Fibroblast of skin of right quadriceps (primary cell): ENCODE measurements at places on chromosomes 2 and 18.

GRCh38 chr18:11271954-11272353, 122.6 kb upstream of the PIEZO2 start:
- DNase-seq, result no peak

- DNase-seq, result no peak
Observed at GRCh38 chr2:19460761-19461160, 102.3 kb upstream of the OSR1 start.

GRCh38 chr2:235283246-235283645, 210.6 kb upstream of the AGAP1 start:
- peak; percentile 35 for DNase-seq

DNA sequence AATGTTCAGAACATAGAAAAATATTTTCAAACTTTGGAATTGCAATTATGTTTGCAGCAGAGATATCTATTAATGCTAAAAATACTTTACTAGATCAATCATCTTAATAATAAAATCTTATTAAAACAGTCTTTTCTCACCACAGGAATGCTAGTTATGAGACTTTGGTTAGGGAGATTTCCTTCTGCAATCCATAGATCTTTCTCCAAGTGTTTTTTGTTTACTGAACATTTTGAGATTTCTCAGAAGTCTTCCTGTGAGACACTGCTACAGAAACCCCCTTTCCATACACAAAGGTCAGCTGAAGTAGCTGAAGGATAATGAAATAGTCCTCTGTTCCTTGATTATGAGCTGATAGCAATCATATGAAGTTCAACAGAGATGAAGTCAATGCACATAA, 59.4 kb upstream of the RAPH1 start:
- DNase-seq, result peak; percentile 70

DNA sequence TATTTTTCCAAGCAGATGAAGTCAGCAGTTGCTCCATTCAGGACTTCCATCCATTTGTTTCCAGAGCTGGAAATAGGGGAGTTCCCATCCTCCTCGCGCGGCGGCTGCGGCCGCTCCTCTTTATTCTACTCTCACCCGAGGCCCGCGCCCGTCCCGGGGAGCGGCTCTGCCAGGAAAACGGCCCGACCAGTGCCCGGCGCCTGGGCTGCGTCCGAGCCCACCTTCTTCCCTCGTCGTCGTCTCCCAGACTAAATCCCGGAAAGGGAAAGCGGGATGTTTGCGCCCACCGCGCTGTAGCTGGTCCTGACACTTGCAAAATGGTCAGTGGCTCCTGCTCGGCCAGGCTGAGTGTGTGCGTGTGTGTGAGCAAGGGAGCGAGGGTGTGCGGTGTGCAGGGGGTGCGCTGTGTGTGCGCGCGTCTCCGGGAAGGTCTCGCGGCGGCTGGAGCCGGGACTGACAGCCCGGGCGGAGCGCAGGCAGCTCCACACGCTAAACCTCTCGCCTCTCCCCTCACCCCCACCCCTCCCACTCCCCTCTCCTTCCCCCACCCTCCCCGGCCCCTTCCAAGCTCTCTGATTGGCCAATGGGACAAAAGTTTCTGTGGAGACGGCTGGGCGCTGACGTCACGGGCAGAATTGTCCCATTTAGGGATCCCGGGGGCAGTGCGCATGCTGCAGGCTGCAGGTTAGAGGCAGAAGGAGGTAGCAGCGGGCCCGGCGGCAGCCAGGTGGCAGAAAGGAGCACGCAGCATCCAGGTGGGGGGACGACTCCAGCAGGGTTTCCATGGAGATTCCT, at the start of gene NOL4:
Gene NOL4 (minus strand): TSS at position 491 of the 795 bp plus-strand sequence. CDS start 1,660 bp downstream, outside the sequence.
- DNase-seq, result peak; percentile 7

- DNase-seq, result no peak
Observed at GRCh38 chr18:63679820-63680606, 18.3 kb upstream of the SERPINB3 start.

DNA sequence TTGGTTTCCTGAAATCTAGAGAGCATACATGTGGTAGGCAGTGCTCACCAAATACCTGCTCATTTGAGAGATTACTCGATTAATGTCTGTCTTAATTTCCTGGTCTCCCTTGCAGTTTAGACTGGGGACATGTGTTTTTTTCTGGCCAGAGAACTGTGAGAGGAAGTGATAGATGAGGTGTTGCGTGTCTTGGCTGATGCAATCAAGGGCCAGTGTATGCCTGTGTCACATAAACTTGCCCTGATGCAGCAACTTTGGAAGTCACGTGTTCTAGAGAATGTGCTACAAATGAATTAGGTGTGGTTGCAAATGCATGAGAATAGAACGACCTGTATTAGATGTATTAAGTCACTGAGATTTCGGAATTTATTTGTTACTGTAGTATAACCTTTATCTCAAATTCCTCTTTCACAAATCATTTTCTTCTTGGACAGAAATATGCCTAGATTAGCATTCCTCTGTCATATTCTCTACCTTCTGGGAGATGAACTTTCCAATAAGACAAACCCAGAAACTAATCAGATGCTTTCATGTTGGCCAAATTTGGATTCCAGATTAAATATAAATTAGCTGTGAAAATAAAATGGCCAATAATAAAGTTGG, 9.9 kb upstream of the IL1A start:
- peak; percentile 85 for DNase-seq

GRCh38 chr2:222943820-222944219, 83.0 kb downstream of the ACSL3 start:
- DNase-seq, result no peak

GRCh38 chr2:214503568-214503967, 92.7 kb downstream of the VWC2L start:
- DNase-seq, result no peak

DNA sequence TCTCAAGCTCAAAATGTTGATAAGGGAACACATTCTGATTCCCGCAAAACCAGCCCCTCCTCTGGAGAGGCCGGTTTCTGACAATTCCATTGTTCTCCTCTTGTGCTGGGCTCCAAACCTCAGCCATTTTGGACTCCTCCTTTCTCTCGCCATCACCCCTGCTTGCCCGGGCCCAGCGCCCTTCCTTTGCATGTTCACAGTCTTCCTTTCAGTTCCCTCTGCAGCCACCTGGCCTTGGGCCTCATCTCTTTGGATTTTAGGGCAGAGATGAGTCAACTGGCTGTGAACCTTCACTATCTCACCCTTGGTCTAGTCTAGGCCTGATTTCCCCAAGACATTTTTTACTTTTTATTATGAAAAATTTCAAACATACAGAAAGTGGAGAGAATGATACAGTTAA, 155.9 kb upstream of the MAP3K20 start:
- DNase-seq, result no peak

DNA sequence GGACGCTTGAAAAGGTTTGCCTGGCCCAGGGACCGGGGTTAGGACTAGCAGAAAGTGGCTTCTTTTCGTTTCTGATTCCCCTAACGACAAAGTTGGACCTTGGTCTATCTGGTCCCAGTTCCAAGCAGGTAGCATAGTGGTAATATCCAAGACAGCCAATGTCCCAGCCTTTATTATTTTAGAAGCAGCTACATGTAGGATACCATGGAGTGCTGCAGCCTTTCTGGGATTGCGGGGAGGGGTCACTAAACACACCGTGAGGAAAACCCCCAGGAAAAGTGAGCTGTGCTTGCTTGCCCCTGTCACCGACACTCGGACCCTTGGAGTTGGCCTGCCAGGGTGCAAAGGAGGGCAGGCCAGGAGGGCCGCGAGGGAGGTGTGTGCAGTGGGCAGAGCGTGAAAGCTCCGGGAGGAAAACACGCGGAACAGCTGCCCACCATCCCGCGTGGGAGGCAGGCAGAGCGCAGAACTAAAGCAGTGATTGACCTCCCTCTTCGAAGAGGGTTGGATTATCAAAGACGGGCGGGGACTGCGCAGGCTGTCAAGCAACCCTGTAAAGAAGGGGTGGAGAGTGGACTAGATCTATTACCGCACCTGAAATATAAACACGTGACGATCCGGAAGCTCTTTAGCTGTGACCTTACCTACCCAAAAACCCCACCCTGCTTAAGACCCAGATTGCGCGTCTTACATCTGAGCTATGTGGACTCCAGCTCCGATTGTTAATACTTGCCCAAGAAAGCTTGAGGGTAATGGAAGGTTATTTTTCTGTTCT, 624 bp upstream of the MAP4K3 start:
- no peak for DNase-seq

DNA sequence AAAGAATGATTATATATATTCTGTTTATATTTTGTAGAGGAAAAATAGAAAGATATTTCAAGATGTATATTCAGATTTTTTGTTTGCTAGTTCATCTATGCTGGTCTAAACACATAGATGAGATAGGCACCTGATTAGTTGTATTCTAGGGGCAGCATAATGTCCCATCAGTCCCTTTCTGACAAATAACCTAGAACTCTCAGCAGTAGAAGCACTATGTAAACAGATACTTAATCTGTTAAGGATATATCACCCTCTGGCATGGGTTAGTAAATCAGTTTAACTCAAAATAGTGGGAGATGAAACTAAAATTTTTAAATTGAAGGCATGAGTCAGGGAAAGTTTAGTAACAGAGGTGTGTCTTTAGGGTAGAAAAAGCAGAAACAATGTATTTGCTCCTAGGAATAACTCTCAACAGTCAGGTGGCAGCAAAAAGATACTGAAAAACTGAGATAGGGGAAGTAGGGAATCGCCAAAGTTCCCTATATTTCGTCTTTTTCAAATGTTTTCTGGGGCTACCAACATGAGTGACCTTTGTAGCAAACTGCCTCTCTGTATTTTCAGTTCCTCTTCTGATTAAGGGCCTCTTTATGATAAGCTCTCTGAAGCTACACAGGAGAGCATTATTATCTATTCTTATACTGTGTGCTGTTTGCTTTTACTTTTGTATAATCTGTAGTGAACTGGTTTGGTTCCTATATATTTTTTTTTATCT, 5.7 kb downstream of the PPP1R1C start:
- no peak for DNase-seq

- peak; percentile 7 for DNase-seq
Observed at GRCh38 chr2:168465594-168465993, 9.5 kb downstream of the CERS6 start.

DNA sequence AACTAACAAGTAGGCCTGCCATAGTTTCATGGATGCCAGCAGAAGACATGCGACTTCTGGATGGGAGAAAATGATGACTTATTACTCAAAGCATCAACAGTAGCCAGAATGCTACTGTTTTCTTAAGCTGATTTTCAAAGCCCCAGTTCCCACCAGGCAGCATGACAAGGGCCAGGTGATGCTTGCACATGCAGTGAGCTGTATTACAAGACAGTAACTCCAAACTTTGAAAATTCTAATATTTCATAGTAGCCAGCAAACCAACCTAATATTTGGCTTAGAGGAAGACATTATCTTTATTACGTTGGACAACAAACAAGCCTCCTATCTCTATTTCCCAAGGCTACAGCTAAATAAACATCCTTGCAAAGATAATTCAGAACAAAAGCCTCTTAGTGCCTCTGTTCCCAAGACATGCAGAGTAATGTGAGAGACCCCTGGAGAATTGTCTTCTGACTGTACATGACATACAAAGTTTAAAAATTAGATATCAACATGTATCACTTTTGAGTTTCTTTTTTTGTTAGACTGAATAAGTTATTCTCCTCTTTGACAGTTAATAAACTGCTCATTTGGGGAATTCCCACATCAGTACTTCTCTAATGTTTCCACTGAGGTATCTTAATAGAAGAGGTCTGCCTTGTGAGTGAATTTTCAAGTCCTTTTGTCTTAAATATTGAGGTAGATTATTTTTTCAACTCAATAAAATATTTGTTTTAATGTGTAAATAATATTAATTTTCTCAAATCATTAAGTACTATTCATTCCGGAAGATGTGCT, 367.6 kb upstream of the CWC22 start:
- DNase-seq, result no peak

DNA sequence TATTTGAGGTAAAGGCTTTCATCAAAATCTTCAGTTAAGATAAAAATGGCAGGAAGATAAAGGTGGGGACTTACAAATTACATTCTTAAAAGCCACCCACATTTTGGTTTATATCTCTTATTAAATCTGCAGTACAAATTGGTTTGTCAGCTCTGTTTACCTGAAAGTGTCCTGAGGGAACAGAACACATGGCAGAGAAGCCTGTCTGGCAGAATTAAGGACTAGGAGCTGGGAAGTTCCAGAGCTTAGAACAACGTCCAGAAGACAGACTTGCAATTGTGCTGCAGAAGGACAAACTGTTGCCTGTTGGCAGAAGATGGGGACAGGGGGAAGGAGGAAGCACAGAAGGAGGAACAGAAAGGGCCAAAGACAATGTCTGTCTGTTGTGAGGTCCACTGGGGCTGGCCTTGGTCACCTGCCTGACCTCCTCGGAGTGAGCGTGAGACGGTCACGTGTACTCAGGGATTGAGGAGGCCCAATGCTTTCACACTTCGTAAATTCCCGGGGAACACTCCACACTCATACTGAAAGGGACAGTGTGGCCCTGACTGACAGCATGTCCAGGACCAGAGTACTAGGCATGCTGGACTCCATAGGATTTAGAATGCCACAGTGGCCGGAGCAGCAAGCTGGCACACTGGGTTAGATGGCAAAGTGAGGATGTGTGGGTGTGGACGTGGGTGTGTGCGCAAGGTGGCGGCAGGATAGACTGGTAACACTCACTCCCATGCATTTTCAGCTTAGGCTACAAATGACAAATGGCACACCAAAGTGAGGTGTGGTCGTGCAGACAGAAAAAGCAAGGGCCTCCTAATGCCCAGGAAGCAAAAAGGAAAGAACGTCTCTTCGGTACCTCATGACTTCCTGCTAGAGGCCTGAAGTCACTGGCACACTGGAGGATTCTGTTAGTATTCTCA, 210.9 kb upstream of the REV1 start:
- no peak for DNase-seq

DNA sequence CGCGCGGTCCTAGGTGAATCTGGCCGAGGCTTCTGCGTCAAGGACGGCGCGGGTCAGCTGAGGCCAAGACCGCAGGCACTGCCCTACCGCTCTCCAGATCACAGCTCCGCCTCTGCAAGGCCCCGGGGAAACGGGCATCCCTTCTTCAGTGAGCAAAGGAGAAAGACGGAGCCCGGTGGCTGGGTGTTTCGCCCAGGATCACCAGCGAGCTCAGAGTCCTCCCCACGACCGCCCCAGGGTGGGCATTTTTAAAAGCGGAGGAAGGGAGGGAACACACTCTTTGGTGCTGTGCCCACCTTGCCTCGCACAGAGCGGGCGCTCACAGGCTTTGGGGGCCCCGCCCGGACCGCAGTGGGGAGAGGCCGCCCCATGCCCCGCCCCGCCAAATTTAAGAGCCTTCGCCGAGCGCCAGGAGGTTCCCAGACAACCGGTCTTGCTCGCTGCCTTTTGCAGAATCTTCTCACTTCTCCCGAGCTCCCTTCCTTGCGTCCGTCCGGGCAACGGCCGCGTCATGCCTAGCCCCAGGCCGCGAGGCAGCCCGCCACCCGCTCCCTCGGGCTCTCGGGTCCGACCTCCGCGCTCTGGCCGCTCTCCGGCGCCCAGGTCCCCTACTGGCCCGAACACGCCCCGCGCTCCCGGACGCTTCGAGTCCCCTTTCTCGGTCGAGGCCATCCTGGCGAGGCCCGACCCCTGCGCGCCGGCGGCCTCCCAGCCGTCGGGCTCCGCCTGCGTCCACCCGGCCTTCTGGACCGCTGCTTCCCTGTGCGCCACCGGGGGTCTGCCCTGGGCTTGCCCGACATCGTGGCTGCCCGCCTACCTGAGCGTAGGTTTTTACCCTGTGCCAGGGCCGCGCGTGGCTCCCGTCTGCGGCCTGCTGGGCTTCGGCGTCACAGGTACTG, at the start of gene NOTO:
Gene NOTO (plus strand): TSS at position 419 of the 899 bp plus-strand sequence. CDS start 93 bp downstream, at position 512.
- no peak for DNase-seq
